ENCODE measurements at places on chromosomes 11 and 22. TPM values are rescaled to one million over a fixed set of nuclear protein-coding genes. Genes with fewer than 3 reads are reported as not detected.

Gene RHOD
- 15.2 TPM for total RNA-seq

Gene ZDHHC13
- 13.5 TPM for total RNA-seq

Gene IGSF9B
- total RNA-seq: 30.1 TPM

Gene EMID1
- 8.2 TPM for total RNA-seq

Gene C11orf42
- total RNA-seq: not detected

Gene GPR83
- total RNA-seq: 0.48 TPM

Data from umbilical cord (tissue), 2 donors.